ENCODE measurements at places on chromosomes 5 and 9.

DNA sequence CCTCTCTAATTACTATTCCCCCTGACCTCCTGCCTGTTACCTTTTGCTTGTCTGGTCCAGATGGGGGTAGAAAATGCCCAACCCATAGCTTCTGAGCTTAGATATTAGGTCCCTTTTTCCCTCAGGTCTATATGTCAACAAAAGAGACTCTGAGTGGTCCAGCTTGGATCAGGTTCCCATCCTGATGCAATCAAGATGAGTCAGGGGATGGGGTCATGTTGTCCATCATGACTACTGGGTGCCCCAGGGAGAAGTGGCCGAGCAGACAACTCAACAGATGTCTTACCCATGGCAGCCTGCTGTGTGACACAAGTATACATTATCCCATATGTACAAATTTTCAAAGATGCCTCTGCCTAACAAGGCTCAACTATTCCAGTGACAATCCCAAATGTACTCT, 9.1 kb upstream of the ANKH start:
- no peak for DNase-seq

- DNase-seq: peak; percentile 34
Observed at GRCh38 chr5:95664204-95664786, 17.7 kb downstream of the RFESD start.

GRCh38 chr5:179792612-179793467, 946 bp upstream of the LTC4S start:
- no peak for DNase-seq

DNA sequence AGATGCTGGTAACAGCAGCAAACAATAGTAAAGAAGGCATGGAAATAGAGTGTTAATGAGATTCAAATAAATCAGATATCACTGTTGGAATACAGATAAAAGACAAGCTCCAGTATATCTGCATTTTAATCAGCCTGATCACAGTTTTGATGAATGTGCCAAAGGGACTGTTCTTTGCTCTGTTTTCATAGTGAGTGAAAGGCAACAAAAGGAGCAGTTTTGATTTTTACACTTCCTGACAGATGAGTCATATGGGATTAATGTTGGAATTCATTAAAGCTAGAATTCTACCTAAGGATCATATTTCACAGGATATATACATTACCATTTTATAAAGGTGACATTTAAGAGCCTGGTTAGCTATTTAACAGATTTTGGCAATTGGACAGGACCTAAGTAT, 743.3 kb upstream of the PTPRD start:
- DNase-seq: no peak

DNA sequence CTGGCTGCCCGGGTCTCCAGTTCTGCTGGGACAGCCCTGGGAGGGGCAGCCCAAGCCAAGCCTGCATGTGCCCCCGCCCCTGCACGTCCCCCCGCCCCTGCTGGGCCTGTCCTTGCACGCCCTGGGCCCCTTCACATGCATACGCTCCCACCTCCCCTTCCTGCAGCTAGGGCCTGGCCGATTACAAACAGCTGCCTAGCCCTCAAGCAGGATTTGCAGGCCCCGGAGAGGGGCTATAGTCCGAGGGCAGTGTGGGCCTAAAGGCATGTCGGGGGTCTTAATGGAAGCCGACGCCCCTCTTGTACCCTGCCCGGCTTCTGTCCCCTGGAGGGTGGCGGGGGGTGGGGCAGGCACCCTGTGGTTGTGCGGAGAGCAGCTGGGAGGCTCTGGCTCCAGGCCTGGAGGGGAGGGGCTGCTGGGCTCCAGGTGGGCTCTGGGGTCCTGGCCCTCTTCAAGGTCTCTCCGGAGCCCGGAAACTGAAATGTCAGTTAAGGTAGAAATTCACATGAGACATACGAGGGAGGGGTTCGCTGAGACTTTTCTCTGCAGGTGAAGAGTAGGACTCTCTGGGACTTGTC, 16.9 kb downstream of the COL5A1 start:
- no peak for DNase-seq

Measured in NCI-H1417 (cell line).